ENCODE measurements at places on chromosomes 6 and 20.

GRCh38 chr20:1324598-1325172, 4.3 kb downstream of the SDCBP2 start:
- DNase-seq = no peak

DNA sequence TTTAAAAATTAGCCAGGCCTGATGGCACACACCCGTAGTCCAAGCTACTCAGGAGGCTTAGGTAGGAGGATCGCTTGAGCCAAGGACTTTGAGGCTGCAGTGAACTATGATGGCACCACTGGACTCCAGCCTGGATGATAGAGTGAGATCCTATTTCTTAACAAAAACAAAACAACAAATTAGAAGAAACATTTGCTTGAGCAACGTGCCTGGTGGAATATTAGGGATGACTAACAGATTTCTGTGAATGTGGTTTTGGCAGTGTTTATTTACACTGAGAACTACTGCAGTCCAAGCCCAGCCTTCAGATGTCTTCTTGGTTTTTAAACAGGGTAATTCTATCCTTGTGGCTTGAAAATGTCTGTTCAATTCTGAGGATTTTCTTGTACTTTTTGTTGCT, 9.2 kb downstream of the PPP1R3G start:
- no peak for DNase-seq

- no peak for DNase-seq
These were observed 77.5 kb upstream of the SIRPA start for GRCh38 chr20:1817577-1818211.

GRCh38 chr6:90497411-90497810, 89.5 kb downstream of the MAP3K7 start:
- DNase-seq = no peak

DNA sequence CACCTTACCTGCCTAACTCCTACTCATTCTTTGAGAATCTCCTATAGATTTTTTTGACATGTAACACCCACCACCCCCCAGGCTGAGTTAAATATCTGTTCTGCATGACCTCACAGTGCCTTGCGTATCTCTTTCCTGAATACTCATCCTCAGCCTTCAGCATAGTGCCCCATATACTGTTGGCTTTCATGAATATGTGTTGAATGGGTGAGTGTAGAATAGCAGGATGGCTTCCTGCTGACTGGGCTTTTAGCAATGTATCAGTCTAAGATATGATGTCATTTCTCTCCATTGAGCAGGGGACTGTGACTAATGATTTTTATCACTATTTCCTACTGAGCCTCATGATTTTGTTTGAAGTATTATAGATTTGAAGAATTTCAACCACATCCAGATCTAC, 361.6 kb upstream of the MARCKS start:
- DNase-seq = no peak

Measured in umbilical cord (tissue), 2 donors.